NCI-H146 (cell line): ENCODE measurements at places on chromosomes 12 and 14.
A peak's percentile ranks its signal among the peaks of the same experiment; 100 is the strongest.

DNA sequence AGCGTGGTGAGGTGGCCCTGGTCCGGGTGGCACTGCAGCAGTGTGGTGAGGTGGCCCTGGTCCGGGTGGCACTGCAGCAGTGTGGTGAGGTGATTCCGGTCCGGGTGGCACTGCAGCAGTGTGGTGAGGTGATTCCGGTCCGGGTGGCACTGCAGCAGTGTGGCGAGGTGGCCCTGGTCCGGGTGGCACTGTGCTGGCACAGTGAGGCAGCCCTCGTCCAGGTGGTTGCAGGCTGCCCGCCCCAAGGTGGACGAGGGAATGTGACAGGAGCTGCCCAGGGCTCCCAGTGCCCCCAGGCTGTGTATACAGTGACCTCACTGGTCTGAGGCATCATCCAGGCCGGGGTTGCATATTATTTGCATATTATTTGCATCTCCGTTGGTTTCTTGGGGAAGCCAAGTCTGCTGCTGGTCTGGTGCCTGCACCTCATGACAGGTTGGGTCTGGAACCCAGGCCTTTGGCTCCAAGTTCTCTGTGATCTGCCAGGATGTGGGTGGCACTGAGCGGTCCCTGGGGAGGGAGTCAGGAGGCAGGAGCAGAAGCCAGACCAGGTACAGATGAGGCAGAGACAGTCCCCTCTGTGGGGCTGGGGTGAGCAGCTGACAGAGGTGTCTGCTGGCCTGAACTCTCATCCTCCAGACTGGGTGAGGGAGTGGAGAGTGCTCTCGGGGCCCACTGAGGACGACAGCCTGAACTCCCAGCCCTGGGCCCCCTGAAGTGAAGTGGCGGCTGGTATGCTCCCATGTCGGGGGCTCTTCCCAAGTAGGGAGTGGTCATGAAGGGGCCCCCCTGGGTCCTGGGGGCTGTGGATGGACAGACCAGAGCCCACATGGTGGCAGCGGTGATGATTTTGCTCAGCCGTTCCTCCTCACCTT lies 79.3 kb downstream of the KIF26A start:
- DNase-seq, result no peak

DNA sequence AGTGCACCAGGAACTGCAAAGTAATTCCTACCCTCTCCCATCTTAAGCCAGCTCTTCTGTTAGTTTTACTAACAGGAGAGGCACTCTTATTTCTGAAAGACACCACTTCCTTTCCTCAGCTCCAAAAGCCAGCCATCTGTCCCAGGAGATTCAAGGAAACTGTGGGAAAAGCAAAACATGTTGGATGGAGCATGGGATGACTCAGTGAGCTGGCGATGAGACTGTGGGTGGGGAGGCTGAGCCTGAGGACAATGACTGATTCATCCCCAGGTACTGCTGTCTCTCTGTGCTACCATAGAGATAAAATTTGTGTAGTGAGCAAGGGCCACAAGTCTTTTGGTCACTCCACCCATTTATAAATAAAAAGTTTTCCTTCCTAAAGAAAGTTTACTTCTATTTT lies 141.4 kb downstream of the MYRFL start:
- DNase-seq, result no peak

GRCh38 chr12:99722690-99723486 lies 75.3 kb downstream of the GARIN6 start:
- DNase-seq, result no peak

DNA sequence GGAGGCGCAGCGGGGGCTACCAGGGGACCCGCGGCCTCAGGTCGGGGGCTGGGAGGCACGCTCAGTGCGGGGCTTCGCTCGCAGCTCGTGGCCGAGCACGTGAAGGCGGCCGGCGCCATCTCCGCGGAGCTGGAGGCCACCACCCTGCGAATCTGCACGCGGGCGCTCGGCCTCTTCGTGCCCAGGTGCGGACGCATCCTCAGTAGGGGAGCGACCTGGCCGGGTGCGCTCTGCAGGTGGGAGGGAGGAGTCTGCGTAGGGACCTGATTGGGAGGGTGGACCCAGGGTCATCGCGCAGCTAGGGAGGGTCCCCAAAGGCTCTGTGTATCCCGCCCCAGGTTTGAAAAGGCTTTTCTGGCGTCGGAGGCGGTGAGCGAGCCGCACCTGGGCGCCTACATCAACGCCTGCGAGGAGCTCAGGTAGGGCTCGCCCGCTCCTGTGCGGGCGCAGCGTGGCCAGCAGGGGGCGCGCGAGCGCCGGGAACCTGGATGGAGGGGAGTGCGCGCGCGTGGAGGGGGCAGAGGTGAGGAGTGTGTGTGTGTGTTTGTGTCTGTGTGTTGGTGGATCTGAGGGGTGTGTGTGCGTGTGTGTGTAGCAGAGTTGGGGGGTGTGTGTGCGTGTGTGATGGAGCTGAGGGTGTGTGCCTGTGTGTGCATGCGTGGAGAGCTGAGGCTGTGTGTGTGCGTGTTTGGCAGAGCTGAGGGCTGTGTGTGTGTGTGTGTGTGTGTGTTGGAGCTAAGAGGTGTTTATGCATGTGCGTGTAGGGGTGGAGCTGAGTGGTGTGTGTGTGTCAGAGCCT lies 10.3 kb downstream of the EXOC3L4 start:
- DNase-seq, result peak; percentile 83

- DNase-seq, result no peak
Observed at GRCh38 chr14:71959055-71959454, 26.8 kb downstream of the RGS6 start.

DNA sequence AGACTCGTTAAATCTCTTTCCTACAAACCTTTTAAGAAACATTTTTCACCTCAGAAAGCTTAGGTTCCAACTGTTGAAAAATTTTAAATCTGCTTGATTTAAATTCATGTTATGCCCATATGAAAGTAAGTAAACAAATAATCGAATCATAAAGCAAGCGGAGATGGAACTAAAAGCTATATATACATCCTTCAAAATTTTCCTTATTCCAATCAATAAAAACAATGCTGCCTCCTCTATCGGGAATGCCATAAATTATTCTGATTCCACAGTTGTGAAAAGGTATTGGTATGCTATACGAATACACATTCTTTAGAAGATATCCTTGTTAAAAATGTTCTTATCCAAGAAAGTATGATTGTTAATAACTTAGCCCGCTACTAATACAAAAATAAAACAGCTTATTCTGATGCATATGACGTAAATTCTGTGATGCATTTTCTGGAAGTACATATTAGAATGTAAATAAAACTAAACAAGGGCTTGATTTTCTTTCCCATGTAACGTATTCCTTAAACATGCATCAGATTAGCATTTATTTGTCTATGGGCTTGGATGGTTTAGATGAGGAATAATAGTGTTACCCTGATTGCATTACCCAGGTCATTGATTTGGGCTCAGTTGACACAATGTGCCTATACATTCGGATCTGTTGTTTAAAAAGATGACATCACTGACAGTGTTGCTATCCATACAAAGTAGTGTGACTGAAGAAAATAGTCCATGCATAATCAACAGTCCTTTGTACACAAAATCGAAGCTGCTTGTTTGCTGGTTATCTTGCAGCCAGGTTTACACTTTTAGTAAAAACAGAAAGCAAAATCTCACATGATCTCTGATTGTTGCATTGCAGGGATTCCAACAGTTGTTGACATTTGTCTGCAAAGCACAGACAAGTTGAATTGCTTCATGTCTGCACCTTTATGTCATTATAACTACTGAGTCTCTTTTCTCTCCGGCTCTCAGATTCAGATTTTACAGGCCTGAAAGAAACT lies 656 bp upstream of the DTD2 start:
- peak; percentile 15 for DNase-seq

DNA sequence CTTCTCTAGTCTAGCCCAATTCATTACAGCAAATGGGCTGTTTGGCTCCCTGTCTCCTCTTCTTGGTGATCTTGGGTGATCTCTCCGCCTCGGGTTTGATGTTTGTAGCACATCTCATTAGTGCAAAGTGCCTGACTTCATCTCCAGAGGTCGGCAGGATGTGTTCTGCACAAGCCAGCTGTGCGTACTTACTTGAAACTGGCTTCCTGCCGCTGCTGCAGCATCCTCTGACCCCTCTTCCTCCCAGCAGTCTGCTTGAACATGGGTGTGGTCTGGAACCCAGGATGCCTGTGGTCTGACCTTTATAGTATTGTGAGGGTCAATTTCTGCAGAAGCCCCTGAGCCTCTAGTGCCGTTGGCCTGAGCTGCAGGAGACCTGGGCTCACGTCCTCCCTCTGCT lies 99.2 kb downstream of the BEGAIN start:
- DNase-seq, result peak; percentile 50

DNA sequence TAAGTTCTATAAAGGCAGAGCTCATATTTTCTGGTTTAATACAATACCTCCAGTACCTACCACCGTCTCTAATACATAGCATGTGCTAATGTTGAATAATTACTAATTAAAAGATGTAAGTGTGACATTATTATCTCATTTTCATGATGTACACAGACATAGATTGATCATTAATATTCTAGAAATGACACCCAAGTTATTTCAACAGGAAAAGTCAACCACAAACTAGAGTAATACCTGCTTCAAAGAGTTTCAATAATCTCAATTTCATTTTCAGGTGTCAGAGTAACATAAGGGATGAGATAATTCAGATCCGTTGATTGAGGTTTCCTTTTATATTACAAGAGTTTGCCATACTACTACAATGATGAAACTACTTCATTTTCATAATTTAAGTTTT lies 388.9 kb downstream of the SOX5 start:
- DNase-seq, result no peak

GRCh38 chr12:38875586-38876228 lies 29.7 kb downstream of the CPNE8 start:
- no peak for DNase-seq

- DNase-seq, result no peak
Observed at GRCh38 chr14:57314396-57315089, 45.8 kb downstream of the AP5M1 start.

DNA sequence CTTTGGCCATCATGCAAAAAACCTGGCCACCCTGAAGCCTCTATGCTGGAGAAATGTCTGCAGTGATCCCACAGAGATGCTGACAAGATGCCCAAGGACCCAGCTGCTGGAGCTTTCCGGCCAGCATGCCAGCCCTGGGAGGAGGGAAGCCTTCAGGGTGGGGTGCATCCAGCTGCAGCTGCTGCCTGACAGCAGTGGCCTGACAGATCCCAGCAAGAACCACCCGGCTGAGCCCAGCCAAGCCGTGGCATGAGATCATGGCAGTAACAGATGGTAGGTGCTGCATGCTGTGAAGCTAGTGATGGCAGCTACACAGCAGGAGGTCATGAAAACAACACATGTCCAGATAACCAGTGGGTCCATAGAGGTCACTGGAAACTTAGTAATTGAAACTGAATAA lies 13.8 kb downstream of the CLBA1 start:
- DNase-seq, result no peak

- no peak for DNase-seq
Observed at GRCh38 chr12:94191023-94191422, 42.6 kb downstream of the PLXNC1 start.

GRCh38 chr14:63895510-63895909 lies 42.7 kb downstream of the SYNE2 start:
- DNase-seq, result peak; percentile 19

- DNase-seq, result no peak
Observed at GRCh38 chr12:31922341-31923062, 36.7 kb upstream of the RESF1 start.

GRCh38 chr12:110379197-110379596 lies 24.3 kb downstream of the ANAPC7 start:
- DNase-seq, result no peak

DNA sequence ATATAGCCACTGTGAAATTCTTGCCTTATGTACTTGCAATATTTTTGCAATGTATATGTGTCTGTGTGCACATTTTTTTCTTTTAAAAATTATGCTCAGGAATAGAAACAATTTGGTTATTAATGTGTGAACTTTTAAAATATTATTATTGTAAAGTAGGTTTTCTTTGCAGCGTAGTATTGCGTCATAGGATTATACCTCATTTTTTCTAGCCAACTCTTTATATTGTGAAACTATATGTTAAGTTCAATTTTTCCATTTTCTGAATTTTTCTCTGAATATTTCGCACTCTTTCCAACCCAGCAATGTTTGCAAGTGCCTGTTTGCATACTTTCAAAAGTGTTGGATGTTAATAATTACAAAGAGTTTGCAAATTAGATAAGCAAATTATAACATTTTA lies 471.6 kb upstream of the LMO3 start:
- DNase-seq, result no peak

GRCh38 chr12:87107270-87107669 lies 851.1 kb upstream of the MGAT4C start:
- DNase-seq, result no peak

- no peak for DNase-seq
Observed at GRCh38 chr14:104751539-104752422, 1.2 kb upstream of the SIVA1 start.

GRCh38 chr12:50222275-50222783 lies 55.2 kb upstream of the CERS5 start:
- peak; percentile 88 for DNase-seq

DNA sequence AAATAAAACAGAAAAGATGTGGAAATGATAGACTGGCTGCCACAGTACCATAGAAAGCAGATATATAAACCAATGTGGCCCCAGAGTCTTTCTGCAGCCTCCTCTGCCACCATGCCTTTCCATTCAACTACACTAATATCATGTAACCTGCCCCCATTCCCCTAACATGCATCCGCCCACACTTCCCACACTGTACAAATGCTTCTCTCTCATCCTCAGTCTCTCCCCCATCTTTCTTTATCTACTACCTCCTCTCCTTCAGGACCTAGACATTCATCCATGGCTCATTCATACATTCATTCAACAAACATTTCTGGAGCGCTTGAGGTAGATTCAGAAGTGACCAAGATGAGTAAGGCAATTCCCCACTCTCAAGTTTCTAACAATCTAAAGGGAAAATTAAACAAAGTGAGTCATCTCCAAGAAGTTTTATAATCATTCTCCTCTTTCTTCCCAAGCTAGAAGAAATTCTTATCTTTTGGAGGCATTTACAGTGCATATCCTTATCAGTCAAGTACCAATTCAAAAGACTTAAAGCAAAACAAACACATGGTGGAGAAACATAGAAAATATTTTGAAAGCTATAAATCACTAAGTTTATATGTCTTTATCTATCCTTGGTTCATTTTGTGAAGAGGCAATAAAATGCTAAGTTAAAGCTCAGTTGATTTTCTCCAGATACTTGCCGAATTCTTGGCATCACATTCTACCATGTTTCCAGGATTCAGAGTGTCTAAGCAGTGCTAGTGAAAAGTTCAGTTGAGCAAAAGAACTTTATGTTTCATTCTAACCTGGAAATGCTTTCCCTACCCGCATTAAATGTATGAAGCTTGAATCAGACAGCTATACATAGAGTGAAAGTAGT lies 70.5 kb upstream of the FRMD6 start:
- DNase-seq, result no peak

DNA sequence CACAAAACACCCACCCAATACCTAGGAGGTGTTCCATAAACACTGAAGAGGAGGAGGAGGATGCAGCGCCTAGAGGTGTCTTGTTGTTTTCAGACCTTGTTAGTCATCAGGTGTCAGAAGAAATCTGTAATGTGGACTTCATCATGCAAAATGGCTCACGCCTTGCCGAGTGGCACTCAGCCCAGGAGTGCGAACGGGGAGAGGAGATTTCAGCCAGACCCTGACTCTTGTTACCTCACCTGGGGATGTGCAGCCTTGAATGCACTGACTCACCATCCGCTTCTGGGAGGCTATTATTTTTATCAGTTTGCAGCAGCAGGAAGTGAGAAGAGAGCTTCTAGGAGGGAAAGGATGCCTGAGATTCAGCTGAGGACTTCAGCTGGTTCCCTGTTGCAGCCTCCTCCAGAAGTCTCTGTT lies 48.2 kb upstream of the PLXNC1 start:
- DNase-seq, result peak; percentile 52

- DNase-seq, result no peak
Observed at GRCh38 chr12:68781728-68782127, 26.2 kb upstream of the MDM2 start.
